Stimulated activated CD8-positive, alpha-beta memory T cell treated with anti-CD3 and anti-CD28 coated beads, Interleukin-4, amount 100 ng/mL, for 4 hours (primary cell): ENCODE measurements at places on chromosomes 4 and X.

DNA sequence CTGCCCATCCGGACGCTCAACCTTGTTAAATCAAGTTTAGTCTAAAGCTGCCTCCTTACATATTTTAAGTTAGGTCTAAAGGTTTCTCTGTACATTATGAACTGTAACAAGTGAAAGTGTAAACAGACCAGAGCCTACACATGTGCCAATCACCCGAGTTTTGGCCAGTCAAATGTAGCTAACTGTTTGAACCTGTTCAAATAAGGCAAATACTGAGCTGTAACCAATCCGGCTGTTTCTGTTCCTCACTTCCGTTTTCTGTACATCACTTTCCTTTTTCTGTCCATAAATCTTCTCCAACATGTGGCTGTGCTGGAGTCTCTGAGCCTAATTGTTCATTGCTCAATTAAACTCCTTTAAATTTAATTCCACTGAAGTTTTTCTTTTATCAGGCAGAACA is 113.3 kb upstream of the SHISA3 start:
- DNase-seq = no peak

- DNase-seq = no peak
Measured at GRCh38 chr4:175773566-175773965, 38.5 kb downstream of the GPM6A start.

DNA sequence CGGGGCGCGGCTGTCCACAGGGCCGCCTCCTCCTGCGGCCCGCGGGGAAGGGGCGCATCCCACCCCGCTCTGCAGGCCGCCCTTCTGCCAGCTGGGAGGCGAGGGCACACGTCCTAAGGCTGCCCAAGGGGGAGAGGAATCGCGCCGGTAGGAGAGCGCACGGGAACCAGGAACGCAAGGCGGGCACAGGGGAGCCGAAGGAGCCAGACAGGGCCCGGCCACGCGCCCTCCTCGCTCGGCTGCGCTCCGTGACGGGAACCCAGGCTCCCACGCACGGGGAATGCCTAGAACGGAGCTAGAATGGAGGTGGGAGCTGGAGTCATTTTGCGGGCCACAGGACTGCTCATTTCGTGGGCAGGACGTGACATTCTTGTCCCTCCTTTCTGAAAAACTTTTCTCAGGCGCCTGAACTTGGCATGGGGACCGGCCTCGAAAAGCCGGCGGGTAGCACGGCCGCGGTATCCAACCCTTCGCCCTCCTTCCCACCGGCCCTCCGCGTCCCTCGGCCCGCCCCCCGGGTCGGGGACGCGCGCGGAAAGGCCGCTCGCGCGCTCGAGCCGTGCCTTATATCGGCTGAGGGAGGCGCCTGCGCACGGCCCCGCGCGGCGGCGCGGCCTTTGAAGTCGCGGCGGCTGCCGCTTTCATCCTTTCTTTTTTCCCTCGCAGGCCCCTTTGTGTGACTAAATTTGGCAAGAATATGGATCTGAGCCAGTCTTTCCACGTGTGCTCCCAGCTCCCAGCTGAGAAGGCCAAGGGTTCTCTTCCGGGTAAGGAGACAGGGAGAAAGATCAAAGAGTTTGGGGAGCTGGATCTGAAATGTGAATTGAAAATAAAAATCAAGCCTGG is 4.2 kb upstream of the LEF1 start:
- DNase-seq = peak; percentile 32

DNA sequence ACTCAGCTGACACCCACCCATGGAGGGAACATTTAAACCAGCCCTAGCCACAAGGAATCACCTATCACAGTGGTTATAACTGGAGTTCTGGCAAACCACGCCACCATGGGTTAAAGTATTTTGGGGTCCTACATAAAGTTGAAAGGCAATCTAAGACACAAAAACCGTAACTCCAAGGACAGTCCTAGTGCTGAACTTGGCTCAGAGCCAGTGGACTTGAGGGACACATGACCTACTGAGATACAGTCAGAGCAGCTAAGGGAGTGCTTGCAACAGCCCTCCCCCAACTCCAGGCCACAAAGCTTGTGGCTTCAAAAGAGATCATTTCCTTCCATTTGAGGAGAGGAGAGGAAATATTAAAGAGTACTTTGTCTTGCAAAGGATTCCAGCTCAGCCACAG is 300.5 kb downstream of the FGF13 start:
- DNase-seq = no peak

- no peak for DNase-seq
Measured at GRCh38 chr4:141406237-141406636, 185.5 kb downstream of the ZNF330 start.

DNA sequence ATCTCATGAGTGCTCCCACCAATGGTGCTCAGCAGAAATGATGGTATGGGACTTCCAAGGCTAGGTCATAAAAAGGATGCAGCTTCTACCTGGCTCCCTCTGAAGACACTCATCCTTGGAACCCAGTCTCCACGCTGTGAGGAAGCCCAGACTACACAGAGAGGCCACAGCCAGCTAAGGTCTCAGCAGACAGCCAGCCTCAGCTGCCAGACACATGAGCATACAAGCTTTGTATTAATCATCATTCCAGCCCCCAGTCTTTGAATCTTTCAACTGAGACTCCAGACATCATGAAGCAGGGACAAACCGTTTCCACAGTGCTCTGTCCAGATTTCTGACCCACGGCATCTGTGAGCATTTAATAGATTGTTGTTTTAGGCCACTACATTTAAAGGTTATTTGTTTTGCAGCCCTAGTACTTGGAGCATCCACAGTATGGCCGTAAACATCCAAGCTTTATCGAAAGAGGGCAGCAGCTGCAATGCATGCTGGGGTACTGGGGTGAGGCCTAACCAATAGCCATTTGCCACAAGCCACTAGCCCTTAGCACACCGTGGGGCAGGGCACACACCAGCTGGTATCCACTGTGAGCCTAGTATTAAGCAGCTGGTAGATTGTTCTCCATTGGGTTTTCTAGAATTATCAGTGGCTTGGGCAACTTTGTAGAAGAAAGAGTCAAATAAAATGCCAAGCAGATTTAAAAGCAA is 449.1 kb downstream of the BCOR start:
- no peak for DNase-seq

DNA sequence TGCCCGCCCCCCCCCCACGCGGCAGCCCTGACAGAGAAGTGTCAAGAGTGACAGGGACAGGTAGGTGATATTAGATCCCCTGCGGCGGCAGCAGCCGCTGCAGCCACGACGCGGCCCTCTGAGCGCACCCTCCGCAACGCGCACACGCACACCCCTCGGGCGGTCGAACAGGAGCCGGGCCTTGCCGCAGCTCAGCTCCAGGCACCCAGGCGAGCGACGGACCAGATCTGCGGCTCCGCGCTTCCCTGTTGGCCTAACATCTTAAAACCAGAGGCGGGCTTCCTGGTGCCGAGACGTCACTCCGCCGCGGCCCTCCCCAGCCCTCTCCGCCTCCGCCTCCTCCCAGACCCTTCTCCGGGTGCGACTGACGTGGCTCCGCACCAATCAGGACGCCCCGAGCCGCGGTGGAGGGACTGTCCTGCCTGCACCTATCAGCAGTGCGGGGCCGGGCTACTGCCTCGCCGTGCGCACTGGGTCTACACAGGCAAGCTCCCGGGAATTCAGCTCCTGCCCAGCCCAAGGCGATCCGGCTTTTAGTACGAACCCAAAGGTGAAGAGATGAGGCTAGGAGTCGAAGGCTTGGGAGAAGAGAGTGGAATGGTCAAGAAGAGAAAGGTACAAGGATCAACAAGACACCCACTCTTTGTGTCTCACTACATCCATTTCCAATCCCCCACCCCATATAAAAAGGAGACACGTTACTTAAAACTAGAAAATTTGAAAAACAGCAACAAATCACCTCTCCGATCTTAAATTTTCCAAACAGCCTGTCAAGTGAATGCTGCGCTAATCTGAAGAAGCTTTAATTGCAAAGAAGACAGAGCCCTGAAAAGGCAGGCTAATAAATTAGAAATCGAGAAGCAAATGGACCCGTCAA is at the start of gene PITX2:
TSS of gene PITX2 (minus strand) at position 237 of the 877 bp plus-strand sequence. CDS start 617 bp downstream, outside the sequence.
- DNase-seq = no peak

- DNase-seq = no peak
Measured at GRCh38 chr4:158202481-158202880, 7.8 kb upstream of the TMEM144 start.

- DNase-seq = no peak
Measured at GRCh38 chrX:8955511-8955910, 78.4 kb downstream of the FAM9B start.

DNA sequence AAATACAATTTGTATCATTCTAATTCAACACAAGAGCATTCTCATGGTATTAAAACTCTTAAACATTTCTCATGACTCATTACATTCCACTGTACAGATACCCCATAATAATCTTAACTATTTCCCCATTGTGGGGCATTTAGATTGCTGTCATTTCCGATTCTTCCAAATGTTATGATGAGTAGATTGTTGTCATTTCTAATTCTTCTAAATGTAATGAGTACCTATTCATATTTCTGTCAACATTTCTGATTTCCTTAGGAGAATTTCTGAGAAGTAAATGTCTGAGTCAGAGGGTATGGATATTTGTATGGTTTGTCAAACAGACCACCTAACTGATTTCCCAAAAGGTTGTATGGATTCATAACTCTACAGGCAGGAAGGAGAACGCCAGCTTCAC is 8.3 kb downstream of the S100G start:
- DNase-seq = no peak

GRCh38 chrX:133151336-133151735 is 54.4 kb upstream of the USP26 start:
- no peak for DNase-seq
